ENCODE measurements at places on chromosomes 1 and 21. TPM values are rescaled to one million over a fixed set of nuclear protein-coding genes. Genes with fewer than 3 reads are reported as not detected.

DNA sequence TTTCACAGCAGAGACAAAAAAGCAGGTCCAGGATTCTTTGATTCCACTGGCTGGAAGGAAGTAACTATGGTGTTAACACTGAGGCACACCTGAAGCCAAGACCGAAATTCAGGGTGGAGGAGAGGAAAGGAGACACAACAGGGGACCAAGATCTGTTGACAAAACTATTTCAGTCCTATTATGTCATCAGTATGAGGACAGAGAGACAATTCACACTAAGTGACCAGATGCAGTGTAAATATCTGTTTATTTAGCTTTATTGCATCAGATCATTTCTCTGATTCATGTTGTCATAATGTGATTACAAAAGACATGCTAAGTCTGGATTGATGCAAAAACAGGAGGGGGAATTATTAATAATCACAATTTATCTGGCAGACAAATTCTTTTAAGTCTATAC lies 118.8 kb downstream of the SIPA1L2 start:
- no peak for DNase-seq

The PGM1 gene
- polyA plus RNA-seq = 62.9 TPM

DNA sequence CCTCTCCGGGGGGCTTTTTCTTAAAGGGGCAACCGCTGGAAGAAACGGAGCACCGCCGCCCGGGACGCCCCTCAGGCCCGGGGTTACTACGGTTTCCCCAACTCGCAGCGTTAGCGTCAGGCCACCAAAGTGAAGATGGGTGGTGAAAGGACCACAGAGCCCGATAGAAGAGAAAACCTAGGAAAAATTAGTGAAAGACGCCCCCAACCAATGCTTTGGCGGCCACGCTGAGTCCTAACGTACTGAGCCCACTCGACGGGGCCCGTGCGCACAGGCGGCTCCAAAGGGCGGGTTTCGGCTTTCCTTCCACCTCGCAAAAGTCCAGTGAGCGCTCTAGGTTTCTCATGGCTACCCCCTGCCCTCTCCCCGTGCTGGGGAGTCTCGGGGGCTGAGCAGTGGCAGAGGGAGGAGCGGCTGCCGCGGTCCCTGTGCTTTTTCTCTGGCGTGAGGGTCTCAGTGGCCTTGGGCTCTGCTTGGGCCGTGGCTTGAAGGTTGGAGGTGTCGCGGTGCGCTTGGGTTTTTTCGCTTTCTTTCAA lies 12.2 kb upstream of the SPEN start:
- DNase-seq = no peak

- DNase-seq = peak; percentile 83
Observed at GRCh38 chr1:89987159-89987819, 7.6 kb upstream of the ZNF326 start.

The BLACAT1 gene
- polyA plus RNA-seq = not detected
